Femur (tissue), 1 donor: ENCODE measurements at places on chromosomes 7 and 10.

DNA sequence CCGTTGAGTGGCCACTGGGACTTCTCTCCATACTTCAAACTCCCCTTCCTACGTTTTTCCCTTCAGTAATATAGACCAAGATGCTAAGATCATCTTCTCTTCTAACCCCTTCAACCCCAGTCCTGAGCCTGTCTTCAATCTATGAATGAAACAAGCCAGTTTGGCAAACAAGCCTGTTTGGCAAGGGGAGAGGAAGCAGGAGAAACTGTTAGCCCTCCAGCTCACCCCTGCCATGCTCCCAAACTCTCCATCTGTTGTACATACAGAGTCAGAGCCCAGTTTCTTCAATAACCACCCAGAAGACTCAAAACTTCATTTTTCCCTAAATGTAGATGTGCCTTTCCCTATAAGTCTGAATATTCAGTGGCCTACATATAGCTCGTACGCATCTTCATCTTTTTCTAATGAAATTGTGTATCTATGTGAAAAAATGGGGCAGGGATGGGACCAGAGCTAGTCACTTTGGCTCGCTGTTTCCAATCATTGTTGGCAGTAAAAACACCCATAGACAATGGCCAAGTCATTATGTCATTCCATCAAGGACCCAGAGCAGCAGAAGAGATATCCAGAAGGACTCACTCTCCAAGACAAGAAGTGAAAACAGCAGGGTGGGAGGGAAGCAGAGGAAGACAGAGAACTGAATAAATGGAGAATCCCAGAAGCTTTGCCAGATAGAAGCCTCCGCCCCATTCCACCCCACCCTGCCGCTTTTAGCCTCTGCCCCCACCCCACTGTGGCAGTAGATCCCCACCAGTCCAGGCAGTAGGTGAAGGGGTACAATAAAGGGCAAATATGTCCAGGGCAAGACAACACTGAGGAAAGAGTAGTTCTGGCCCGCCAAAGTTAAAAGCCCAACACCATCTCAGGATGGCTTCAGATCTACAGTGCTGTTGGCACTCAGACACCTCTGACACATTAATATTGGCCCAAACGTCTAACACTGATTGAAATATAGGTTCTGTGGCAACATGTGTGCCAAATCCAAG is 87.3 kb downstream of the DOCK4 start:
- no peak for DNase-seq

DNA sequence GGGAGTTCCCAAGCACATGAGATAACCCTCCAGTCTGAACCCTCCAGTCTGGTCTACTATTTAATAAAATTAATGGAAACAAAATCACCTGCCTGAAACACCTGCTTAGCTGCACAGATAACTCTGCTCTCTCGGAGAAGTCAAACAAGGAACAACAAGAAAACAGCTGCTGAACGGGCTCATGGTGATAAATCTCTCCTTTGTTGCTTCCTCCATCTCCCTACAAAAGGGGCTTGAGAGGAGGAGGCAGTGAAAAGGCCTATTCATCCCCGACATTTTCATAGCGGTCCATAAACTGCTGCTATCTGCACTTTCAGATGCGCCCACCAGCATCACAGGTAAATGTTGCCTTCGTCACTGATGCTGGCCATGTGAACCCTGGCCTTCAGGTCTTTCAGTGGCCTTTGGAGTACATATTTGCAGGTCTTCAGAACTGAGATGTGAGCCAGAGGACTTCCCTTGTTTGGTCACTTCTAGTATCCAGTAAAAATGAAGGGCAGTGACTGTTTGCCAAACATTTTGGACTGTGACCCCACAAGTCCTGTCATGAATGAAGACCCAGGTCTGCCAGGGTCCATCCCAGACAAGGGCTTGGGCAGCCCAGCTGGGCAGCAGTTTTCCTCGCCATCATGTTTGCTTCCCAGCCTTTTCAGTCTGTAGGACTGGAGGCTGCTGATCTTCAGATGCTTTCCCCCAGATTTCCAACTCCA is 15.9 kb downstream of the FKBP6 start:
- DNase-seq = no peak

DNA sequence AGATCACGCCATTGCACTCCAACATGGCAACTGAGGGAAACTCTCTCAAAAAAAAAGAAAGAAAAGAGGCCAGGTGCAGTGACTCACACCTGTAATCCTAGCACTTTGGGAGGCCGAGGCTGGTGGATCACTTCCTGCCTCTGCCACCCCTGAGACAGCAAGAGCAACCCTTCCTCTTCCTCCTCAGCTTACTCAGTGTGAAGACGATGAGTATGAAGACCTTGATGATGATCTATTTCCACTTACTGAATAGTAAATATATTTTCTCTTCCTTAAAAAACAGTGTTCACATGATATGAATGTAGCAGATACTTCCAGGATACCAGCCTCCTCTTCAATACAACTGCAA is 2.1 kb upstream of the ZKSCAN1 start:
- no peak for DNase-seq

- no peak for DNase-seq
Observed at GRCh38 chr10:61763778-61764177, 101.0 kb downstream of the CABCOCO1 start.

- no peak for DNase-seq
Observed at GRCh38 chr7:150954986-150955518, 23.1 kb downstream of the KCNH2 start.

GRCh38 chr7:33853361-33854062 is 51.8 kb upstream of the BMPER start:
- DNase-seq = no peak

DNA sequence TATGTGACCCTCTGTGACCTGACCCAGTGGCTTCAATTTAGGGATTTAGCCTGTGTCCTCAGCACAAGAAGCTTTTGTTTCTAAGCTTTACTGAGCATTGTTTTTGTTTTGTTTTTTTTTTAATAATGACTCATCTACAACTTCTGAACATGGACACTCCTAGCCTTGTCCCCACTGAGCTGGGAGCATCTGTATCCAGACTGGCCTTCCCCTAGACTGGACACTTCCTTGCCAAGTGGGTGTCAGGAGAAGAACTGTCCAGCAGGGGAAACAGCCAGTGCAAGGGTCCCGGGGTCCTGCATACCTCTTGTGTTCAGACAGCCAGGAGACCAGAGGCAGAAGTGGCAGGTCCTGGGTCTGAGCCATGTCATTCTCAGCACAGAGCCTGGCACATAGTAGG is 108.6 kb downstream of the TMEM130 start:
- DNase-seq = no peak

DNA sequence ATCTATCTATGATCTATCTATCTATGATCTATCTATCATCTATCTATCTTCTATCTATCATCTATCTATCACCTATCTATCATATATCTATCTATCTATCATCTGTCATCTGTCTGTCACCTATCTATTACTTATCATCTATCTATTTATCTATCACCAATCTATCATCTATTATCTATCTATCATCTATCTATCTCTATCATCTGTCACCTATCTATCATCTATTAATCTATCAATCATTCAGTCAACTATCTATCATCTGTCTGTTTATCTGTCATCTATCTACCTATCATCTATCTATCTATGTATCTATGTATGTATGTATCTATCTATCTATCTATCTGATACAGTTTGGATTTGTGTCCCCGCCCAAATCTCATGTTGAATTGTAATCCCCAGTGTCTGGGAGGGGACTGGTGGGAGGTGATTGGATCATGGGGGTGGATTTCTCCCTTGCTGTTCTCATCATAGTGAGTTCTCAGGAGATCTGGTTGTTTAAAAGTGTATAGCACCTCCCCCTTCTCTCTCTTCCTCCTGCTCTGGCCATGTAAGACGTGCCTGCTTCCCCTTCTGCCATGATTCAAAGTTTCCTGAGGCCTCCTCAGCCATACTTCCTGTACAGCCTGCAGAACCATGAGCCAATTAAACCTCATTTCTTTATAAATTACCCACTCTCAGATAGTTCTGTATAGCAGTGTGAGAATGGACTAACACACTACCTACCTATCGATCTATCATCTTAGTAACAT is 37.6 kb downstream of the NPTX2 start:
- no peak for DNase-seq

DNA sequence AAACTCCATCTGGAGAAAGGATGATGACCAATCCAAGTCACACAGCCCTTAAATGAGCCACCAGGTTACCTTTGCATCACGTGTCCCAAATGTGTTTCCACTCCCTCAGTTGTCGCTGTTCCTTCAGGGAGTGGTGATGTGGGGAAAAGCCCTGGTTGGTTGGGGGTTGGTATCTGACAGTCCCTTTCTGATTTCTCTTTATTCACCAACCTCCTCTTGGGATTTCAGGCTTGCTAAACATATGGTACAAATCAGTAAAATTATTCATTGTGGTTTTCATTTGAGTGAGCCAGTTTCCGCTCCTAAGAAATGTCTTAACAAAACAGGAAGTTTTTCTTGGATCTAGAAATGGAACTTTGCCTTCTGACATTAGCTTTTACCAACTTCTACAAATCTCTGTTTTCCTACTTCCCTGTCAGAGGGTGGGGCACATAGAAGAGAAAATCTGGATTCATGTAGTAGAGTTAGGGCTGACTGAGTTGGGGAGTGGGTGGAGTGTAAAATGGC is 40.0 kb upstream of the KMT2E start:
- no peak for DNase-seq
